ENCODE measurements at places on chromosomes 4 and X. TPM values are rescaled to one million over a fixed set of nuclear protein-coding genes. Genes with fewer than 3 reads are reported as not detected.

GRCh38 chr4:102439236-102439614 lies 61.9 kb upstream of the NFKB1 start:
- no peaks in the 10 kb centered on the region for H3K27me3 ChIP-seq
- no peaks in the 10 kb centered on the region for H3K36me3 ChIP-seq
- no peak overlapping the region for H3K27ac ChIP-seq
- H3K4me1 ChIP-seq: no peaks in the 10 kb centered on the region

- peaks cover 9% of the 10 kb centered on the region for H3K4me1 ChIP-seq
- no peaks in the 10 kb centered on the region for H3K36me3 ChIP-seq
- no peak overlapping the region for H3K4me3 ChIP-seq
- no peak overlapping the region for H3K27ac ChIP-seq
- DNase-seq: no peak
Observed at GRCh38 chr4:2281575-2282343, 19.9 kb upstream of the MXD4 start.

Gene ASMT
- total RNA-seq: 0.28 TPM

- no peaks in the 10 kb centered on the region for H3K27me3 ChIP-seq
- no peaks in the 10 kb centered on the region for H3K36me3 ChIP-seq
- no peak overlapping the region for H3K4me3 ChIP-seq
- DNase-seq: no peak
Observed at GRCh38 chr4:3266076-3266475, 17.1 kb downstream of the MSANTD1 start.

Gene PRSS12
- total RNA-seq: 1.9 TPM

GRCh38 chrX:33109858-33110257 lies 101.5 kb downstream of the DMD start:
- H3K27me3 ChIP-seq: no peaks in the 10 kb centered on the region
- no peak for DNase-seq
- peaks cover 7% of the 10 kb centered on the region for H3K4me1 ChIP-seq
- H3K27ac ChIP-seq: no peak overlapping the region
- no peaks in the 10 kb centered on the region for H3K36me3 ChIP-seq

- no peak overlapping the region for H3K27ac ChIP-seq
- no peaks in the 10 kb centered on the region for H3K4me1 ChIP-seq
- H3K4me3 ChIP-seq: no peak overlapping the region
- no peak for DNase-seq
Observed at GRCh38 chr4:78457751-78458150, 93.8 kb upstream of the ANXA3 start.

- no peak for DNase-seq
- H3K4me1 ChIP-seq: peaks cover 37% of the 10 kb centered on the region
- H3K36me3 ChIP-seq: no peaks in the 10 kb centered on the region
- H3K27ac ChIP-seq: no peak overlapping the region
Observed at GRCh38 chr4:122831515-122832196, 5.0 kb downstream of the FGF2 start.

DNA sequence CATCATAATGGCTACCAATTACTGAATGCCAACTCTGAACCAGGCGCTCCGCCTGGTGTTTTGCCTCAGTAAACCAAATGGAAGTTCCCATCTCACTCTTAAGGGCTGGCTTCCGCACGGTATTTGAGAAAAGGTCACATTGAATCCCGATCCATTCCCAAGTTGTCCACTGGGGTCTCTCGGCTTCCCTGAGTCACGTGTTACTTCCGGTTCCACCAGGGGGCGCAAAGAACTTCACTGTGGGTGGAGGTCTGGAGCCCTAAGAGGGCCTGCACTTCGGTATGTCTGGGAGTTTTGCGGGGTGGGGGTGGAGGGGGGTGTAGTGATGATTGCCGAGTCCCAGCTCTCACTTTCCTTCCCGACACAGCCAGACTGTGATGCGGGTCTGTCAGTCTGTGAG lies 13.4 kb upstream of the NHS start:
- H3K4me3 ChIP-seq: no peak overlapping the region
- H3K36me3 ChIP-seq: no peaks in the 10 kb centered on the region
- no peaks in the 10 kb centered on the region for H3K4me1 ChIP-seq
- peak; percentile 26 for DNase-seq

GRCh38 chr4:23631255-23631950 lies 258.4 kb downstream of the PPARGC1A start:
- no peaks in the 10 kb centered on the region for H3K36me3 ChIP-seq
- no peak for DNase-seq
- H3K4me3 ChIP-seq: no peak overlapping the region
- no peaks in the 10 kb centered on the region for H3K27me3 ChIP-seq
- H3K4me1 ChIP-seq: peaks cover 6% of the 10 kb centered on the region
- H3K27ac ChIP-seq: no peak overlapping the region

Gene NR3C2
- total RNA-seq: 0.73 TPM
